ENCODE measurements at places on chromosomes 4 and X. TPM values are rescaled to one million over a fixed set of nuclear protein-coding genes. Genes with fewer than 3 reads are reported as not detected.

The SHISA3 gene
- 3.1 TPM for total RNA-seq

The USP26 gene
- not detected for total RNA-seq

The FHIP1A gene
- total RNA-seq, result 38.0 TPM

The CT45A10 gene
- total RNA-seq, result not detected

The FRMPD4 gene
- total RNA-seq, result 0.48 TPM

The PABPC4L gene
- total RNA-seq, result 7.8 TPM

The SMR3B gene
- total RNA-seq, result not detected

The AFP gene
- not detected for total RNA-seq

The SPANXB1 gene
- total RNA-seq, result 5.3 TPM

The SLC10A4 gene
- not detected for total RNA-seq

- no peak for DNase-seq
Measured at GRCh38 chr4:11155208-11155867, 273.4 kb downstream of the HS3ST1 start.

DNA sequence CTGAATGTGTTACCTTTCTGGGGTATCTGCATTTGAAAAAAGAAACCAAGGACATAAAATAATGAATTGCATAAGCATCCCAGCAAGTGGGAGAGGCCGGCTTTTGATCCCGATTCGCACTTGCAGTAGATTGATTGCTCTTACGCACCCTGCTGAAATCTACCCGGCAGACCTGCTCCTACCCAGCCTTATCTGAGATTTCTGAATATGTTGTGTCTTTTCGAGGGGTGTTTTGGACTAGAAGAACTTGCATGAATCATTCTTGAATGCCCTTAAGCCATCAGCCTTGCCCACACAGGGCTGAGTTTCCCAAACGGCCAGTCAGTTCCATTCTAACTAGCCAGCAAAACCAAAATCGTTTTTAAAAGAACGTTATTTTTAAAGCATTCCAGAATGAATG, 174.4 kb upstream of the BCOR start:
- DNase-seq, result no peak

DNA sequence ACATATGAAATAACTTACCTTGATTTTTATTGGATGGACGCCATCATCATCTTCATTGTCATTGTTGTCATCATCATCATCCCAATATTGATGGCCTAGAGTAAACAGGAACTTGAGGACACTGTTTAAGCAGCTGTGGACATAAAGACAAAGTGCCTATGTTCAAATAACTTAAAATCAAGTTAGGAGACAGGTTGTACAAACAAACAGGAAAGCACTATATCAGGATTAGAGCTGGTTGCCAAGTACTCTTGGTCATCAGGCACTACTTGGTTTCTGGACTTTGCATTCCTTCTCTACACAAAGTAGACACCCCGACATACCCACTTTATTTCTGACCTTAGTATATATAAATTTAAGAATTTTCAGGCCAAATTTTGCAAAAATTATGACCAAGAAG, 608.6 kb downstream of the KLHL13 start:
- DNase-seq, result no peak

DNA sequence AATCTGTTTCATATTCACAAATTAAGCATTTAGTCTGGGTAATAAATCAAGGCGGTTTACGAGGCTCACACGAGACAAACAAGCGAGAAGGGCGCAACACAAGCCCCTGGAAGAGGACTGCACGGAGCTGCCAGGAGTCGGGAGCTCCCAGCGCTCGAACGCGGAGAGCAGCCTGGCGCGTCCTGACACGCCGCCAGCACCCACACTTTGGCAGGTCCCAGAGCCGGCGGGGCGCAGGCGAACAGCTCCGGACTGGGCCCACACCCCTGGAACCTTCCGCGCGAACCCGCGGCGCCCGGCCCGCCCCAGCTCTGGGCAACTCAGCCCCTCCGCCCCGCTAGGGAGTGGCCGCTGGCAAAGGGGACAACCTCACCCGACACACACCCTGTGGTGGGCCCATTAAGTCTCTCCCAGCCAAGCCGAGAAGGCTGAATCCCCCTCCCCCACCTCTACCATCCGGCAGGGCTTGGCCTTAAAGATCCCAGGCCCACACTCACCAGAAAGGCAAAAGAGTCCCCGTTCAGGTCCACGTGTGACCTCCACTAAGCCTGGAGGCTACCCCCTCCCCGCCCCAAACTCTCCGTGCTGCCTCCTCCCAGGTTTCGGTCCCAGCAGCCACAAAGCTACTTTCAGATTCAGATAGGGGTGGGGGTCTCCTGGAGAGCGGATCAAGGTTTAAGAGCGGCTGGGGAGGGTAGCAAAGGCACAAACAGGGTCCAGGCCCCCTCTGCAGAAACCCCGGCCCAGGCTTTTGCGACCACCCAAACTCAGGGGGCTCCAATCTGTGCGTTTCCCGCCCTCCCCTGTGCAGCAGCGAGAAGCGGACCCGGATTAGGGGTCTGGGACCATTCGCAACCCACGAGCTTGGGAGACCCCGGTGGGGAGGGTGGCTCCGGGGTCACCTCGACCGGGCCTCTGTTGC, 47.5 kb upstream of the BCOR start:
- DNase-seq, result no peak

- DNase-seq, result no peak
Measured at GRCh38 chrX:101693476-101693875, 33.8 kb upstream of the ARMCX2 start.

- no peak for DNase-seq
Measured at GRCh38 chr4:156553659-156554058, 417.9 kb downstream of the PDGFC start.

GRCh38 chr4:67035501-67035900, 509.8 kb downstream of the CENPC start:
- DNase-seq, result peak; percentile 67

- DNase-seq, result no peak
Measured at GRCh38 chr4:101693842-101694398, 96.6 kb upstream of the BANK1 start.

- peak; percentile 3 for DNase-seq
Measured at GRCh38 chr4:36332023-36332781, 50.8 kb downstream of the DTHD1 start.

GRCh38 chr4:83852085-83852451, 316.2 kb downstream of the GPAT3 start:
- peak; percentile 61 for DNase-seq

DNA sequence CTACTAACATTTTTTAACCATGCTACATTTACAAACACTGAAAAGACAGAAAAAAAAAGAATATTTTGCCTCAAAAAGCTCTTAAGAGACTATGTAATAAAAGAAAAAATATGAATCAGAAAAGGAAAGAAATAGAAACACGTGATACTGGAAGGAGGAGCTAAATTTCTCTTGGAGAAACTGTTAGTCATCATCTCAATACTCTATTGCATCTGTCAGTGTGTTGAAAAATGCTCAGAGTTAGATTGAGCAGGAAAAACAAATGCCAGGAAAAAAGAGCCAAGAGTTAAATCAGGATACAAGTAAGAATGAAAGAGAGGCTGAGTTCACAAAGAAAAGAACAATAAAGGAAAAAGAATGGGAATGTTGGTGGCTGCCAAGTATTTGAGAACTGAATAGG, 2.6 kb downstream of the RAB28 start:
- DNase-seq, result peak; percentile 16

DNA sequence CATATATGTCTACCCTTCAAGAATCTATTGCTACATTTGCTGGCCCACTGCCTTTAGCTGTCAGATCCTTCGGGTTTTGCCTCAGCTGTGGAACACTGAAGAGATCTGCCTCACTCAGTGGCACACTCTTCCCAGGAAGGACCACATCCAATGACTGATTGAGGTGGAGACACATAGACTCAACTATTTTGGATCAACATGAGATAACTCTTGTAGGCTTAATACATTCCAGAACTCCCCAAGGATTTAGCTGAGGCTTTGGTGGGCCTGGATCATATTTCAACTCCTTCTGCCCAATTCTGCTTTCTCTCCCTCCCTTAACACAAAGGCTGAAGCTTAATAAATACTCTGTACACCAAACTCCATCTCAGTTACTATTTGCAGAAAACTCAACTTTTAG, 100.5 kb downstream of the CORIN start:
- DNase-seq, result no peak

GRCh38 chr4:141609243-141609642, 27.1 kb upstream of the IL15 start:
- DNase-seq, result no peak

- DNase-seq, result peak; percentile 57
Measured at GRCh38 chr4:85968945-85969819, 390.7 kb downstream of the MAPK10 start.

DNA sequence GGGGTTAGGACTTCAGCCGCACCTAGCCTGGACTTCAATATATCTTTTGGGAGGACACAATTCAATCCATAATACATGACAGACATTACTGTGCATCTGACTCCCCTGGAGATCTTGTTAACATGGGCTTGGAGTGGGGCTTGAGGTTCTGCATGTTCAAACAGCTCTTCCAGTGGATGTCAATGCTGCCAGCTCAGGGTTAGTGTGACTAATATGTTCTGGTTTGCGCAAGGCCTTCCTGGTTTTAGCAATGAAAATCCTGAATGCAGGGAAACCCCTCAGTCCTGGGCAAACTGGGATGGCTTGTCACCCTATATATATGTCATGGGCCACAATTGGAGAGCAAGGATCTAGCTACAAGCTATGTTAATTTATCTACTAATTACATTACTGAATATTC, 2.7 kb upstream of the TSPAN7 start:
- no peak for DNase-seq

DNA sequence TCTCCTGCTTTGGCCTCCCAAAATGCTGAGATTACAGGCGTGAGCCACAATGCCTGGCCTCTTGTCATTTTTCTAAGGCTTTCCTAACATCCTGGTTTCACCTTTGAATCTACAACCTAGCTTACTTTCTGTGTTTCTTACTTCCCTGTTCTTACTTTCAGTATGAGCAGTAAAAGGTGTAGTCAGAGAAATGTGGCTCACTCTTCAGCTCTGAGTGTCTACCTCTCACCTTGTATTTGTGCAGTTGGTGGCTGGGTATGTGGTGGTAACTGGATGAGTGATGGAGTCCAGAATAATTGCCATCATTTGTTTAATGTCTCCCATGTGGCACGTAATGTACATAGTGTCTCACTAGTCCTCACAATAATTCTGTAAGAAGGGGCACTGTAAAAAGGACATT, 19.1 kb upstream of the CXCL11 start:
- DNase-seq, result no peak

DNA sequence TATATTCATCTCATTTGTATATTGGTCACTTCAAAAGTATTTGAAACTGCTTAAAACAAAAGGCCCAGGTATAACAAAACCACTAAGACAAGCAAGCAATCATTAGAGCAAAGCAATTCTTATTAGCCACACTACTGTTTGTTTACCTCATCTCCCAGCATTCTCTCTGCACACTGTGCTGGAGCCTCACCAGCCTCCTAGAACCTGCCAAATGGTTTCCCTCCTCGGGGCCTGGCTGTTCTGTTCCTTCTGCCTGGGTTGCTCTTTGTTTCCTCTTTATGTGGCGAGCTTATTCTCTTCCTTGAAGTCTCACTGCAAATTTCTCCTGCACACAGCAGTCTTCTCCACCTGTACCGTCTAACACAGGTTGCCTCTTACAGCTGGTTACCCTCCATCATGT, 67.5 kb upstream of the MND1 start:
- no peak for DNase-seq

DNA sequence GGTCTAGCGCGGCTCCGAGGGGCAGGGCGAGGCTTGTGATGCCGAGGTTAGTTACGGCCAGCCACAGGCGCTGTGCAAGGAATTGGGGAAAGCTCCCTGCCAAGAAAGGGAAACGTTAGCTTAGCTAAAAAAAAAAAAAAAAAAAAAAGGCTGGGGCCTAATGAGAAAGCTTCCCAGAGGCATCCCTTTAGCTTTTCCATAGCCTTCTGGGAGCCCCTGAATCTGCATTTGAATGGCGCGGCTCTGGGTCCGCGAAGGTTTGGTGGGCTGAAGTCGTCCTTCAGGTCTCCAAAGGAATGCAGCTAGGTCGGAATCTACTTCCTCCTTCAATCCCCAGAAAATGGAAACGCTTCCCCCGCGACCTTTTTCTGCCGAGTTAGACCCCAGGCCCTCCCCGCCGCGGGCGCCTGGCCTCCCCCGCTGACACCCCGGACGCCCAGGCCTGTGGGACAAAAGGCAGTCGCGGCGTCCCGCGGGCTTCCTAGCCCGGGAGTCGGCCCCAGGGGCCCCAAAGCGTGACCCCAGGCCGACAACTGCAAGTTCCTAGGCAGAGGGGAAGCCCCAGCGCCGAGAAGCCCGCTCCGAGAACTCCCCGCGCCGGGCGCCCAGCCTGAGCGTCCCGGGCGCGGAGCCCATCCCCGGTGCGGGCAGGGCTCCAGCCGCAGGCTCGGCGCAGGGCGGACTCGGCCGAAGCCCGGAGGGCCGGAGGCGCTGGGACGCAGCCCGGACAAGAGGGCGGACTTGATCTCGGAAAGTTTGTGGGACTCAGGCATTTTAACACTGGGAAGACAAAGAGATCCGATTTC, 605 bp upstream of the FAT1 start:
- no peak for DNase-seq

- peak; percentile 67 for DNase-seq
Measured at GRCh38 chrX:14095702-14096101, 66.0 kb upstream of the GEMIN8 start.

- no peak for DNase-seq
Measured at GRCh38 chrX:71017396-71017939, 50.7 kb downstream of the SNX12 start.

DNA sequence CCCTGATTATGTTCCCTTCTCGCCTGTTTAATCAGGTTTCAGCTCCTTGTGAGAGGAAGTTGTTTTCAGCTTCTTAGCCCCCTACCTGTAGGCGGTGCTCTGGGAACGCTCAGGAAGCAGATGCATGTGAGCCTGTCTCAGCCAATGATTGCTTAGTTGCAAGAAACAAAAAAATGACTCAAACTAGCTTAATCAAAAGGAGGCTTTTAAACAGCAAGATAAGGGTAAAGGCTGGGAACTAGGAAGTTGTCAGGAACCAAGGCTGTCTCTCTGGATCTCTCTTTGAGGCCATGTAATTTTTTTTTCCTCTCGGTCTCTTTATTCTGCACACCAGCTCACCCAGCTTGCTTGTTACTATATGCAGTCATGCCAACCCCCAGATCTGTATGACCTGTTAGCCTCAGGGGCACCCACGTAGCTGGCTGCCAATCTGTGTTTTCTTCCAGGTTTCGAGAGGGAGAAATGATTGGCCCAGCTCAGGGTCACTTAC, 109.1 kb downstream of the PTTG2 start:
- DNase-seq, result peak; percentile 56

- no peak for DNase-seq
Measured at GRCh38 chrX:151386838-151387459, 10.1 kb upstream of the VMA21 start.
